ENCODE measurements at places on chromosomes 4 and X.

DNA sequence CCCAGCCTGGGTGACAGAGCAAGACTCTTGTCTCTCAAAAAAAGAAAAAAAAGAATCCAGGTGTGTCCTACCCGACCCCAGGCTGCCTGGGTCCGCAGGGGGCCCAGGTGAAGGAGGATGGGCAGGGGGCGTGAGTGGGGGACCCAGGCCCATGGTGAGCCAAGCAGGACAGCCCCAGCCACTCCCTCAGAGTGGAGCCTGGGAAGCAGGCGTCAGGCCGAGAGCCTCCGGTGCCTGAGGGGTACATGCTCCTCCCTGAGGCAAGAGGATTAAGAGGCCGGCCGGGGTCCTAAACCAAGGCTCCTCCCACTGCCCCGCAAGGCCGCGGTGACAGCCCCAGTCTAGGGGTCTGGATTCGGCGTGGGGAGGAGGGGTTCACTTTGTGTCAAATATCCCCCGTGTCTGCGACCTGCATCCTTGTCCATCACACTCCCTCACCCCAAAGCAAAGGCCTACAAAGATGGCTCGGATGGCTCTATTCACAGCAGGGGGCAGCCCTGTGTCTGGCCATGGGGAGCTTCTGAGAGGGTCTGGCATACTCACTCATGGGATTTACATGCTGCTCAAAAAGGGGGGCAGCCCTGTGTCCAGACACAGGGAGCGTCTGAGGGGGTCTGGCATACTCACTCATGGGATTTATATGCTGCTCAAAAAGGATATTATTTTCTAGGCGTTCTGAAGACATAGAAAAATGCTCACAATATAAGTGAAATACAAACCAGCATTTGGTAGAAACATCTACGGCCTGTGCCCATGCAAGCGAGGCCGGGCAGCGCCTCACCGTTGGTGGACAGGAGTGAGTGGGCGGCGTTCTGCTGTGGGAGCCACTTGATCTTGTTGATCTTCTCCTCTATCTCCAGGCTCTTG, 94.6 kb downstream of the PPP2R2C start:
- no peak for DNase-seq

DNA sequence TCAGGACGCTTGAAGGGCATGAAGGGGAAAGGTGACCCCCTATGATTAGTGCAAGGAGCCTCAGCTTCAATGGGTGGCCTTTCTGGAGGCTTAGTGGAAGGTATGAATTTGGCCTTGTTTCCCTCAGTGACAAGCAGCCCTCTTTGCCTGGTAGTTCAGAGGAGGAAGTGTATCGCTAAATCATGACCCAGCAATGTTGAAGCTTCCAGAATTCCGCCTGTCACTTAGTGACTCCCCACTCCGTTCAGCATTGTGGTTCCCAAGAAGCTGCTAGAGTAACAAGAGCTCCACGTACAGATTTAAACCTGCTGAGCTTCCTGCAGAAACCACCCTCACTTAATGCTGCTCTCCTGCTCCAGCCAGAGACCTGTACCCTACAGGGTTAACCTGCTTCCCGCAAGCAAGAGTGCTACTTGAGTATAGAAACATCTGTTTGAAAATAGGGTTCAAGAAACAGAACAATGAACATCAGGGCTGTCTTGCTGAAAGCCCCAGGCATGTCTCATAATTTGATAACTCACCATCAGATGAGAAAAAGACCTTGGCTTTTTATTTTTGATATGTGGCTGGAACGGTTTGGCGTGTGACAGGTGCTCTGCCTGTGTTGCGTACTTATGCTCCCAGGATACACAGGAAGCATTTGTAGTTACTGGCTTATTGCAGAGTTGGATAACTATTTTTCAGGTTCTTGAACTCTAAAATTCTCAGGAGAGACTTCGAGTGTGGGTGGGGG, 105.2 kb downstream of the UCHL1 start:
- no peak for DNase-seq

GRCh38 chr4:41874398-41874797, 60.8 kb upstream of the TMEM33 start:
- DNase-seq: no peak

DNA sequence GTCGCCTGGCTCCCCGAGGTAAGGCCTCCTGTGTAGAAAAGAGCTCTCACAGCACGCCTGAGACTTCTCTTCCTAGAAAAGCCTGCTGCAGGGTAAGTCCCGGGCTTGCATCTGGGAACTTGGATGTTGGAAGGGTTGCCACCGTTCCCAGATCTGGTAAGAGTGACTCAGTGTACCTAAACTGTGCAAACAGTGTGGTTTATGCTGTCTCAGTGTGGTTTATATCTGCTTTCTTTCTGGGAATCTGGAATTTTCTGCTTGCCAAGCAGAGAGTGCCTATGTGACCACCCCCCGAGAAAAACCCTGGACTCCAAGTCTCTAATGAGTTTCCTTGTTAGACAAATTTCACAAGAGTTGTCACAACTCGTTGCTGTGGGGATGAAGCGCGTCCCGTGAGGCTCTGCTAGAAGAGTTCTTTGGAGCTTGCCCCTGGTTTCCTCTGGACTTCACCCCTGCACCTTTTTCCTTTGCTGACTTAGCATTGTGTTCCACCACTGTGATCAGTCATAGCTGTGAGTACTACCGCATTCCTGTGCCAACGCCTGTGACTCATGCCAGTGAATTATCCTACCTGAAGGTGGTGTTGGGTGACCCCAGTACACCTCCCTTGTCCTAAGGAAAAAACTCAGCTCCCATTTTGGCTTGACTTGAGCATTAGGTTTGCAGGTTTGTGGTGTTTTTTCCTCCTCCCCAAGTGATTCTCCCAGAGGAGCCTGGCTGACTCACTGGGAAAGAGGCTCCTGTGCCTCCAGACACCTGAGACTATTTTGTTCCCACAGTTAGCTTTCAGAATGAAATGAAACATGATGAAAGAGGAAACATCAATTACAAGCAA, 14.5 kb downstream of the SLC2A9 start:
- DNase-seq: no peak

DNA sequence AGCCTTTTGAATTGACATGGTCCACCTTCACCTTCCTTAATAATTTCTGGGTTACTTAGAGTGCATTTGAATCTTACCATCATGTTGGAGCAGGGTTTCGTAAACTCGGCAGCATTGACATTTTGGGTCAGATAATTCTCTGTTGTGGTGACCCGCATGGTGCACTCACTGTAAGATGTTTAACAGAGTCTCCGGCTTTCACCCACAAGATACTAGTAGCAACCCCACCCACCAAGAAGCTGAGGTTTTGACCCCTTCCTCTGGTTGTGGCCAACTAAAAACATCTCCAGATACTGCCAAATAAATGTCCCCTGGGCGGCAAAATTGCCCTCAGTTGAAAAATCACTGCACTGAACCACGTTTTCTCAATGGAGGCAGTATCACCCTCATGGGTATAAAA, 62.7 kb downstream of the CHST7 start:
- DNase-seq: no peak

GRCh38 chr4:145061318-145061920, 36.6 kb downstream of the ANAPC10 start:
- DNase-seq: no peak

DNA sequence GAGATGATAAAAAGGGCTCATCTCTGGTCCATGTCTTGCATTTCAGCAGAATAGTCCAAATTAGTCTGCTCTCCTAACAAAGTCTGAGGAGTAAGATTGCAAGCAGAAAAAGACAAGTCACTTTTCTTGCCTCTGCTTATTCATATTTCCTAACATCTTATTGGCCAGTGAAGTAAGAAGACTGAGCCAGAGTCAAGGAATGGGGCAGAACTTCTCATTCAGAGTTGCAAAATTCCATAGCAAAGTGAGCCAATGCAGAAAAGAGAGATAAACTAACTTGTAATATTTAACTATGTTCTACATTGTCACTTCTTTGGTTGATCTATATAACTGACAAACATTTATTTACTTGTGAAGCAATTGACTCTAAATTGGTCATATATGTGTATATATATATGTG, 2304.0 kb downstream of the ARAP2 start:
- DNase-seq: no peak

- no peak for DNase-seq
Measured at GRCh38 chr4:56289934-56290333, 97.4 kb downstream of the AASDH start.

DNA sequence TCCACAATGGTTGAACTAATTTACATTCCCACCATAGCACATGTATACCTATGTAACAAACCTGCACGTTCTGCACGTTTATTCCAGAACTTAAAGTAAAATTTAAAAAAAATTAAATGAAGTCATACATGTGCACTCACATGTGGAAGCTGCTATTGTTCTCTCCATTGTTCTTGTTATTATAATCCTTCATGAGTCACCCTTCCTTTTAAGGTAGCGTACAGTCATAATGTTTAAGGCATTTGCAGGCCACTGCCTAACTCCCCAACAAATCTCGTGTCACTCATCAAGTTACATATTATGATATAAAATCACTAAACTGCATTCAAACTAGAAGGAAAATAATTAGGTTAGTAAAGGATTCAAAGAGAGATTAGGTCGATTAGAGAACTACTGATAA, 63.6 kb downstream of the SLC7A11 start:
- no peak for DNase-seq

DNA sequence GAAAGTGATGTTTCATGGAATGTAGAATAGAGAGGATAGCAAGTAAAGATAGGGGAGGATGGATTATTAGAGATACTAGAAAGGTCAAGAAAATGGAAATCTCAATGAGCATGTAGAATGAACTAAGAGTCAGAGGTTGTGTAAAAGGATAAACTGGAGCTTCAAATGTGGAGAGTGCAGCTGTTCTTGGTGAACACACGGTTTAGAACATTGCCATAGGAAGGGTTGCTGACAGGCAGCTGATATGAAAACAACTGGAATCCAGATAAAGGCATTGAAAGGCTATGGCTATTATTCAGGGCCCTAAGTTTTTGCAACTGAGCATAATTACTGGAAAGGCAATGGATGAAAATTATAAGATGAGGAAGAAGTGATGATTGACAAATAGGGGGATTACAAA, 239.6 kb upstream of the VEGFC start:
- DNase-seq: no peak

GRCh38 chr4:81502564-81502963, 30.9 kb upstream of the RASGEF1B start:
- no peak for DNase-seq

GRCh38 chr4:41379230-41379629, 122.5 kb downstream of the UCHL1 start:
- DNase-seq: no peak

GRCh38 chr4:152531479-152531878, 4.4 kb downstream of the FBXW7 start:
- DNase-seq: no peak

- no peak for DNase-seq
Measured at GRCh38 chr4:84492737-84493091, 6.4 kb downstream of the NKX6-1 start.

DNA sequence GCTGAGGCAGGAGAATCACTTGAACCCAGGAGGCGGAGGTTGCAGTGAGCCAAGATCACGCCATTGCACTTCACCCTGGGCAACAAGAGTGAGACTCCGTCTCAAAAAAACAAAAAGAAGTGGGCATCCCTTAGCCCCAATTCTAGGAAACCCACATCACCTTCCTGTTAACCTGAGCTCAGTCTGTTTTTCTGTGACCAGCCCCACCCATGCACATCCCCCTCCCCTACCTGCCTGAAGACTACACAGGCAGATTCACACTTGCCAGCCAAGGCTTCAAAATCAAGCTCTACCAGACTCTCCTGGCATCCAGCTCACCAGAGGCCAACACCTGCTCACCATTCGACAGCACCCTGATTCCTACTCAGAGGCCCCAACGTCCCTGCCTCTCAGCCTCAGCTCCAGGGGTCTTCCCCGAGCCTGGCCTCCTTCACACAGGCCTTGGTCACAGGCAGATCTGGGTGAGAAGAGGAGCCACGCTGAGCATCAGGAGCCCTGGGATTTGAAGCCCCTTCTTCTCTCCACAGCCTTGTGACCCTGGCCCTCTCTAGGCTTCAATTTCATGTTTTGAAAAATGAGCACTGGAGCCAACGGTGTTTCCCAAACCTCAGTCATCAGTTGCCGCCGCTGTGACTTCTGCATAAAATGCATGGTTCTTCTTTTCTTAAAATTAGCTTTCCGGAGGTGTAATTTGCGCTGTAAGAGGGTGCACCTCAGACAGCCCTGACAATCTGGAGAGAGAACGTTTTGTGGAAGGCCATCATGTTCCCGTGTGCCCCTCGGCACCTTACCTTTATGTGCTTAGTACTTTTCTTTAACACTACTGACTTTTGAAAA, 47.3 kb downstream of the JAKMIP1 start:
- no peak for DNase-seq

DNA sequence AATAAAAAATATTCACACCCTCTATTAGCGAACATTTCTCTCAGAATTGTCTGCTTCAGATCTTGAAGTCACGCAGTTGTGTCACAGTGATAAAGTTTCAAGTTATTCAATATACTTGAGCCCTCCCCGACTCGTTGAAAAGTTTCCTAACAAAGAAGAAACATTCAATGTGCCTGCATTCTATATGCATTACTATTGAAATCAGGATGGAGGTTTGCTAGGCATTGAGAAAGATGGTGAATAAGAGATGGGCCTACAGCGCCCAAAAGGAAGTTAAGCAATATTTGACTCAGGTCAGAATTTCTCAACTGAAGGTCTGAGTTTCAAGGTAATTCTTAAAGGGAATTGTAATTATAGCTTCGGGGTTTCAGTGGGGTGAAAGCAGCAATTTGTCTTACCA, 6.1 kb downstream of the TCEANC start:
- no peak for DNase-seq

DNA sequence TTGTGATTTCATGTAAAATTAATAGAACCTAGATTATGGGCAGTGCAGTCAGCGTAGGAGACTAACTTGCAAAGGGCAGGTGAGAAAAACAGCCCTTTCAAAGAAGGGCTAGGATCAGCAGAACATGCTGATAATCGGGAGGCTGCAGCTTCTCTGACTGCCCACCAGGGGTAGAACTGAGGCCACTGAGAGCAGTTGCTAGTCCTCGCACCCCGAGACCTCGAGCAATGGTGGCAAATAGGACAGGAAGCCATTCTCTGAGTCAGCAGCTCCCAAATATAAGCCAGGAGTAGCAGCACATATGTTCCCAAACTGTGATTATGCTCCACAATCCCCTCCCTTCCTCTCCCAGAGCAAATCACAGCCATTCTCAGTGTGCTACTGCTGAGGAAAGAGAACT, 186.5 kb downstream of the MSL3 start:
- DNase-seq: no peak
